HepG2 (cell line): ENCODE measurements at places on chromosomes 1 and 21. TPM values are rescaled to one million over a fixed set of nuclear protein-coding genes. Genes with fewer than 3 reads are reported as not detected.

KCND3 gene
- total RNA-seq = not detected in 2 replicates

WNT2B gene
- 0.04 and 0.11 TPM in 2 replicates for total RNA-seq

NLRP3 gene
- not detected in 2 replicates for total RNA-seq

FCRL4 gene
- not detected in 2 replicates for total RNA-seq

HCRTR1 gene
- total RNA-seq = not detected in 2 replicates

ZRANB2 gene
- total RNA-seq = 42.8 and 43.0 TPM in 2 replicates

RPE65 gene
- total RNA-seq = not detected in 2 replicates

UCHL5 gene
- 44.1 and 72.4 TPM in 2 replicates for total RNA-seq

BNIPL gene
- total RNA-seq = 0.20 and 0.40 TPM in 2 replicates

NTMT2 gene
- total RNA-seq = not detected in 2 replicates

TMPRSS15 gene
- not detected in 2 replicates for total RNA-seq

AMY1B gene
- total RNA-seq = not detected in 2 replicates

SFN gene
- 5.6 and 6.8 TPM in 2 replicates for total RNA-seq

ST6GALNAC3 gene
- total RNA-seq = not detected in 2 replicates

GSTM4 gene
- 25.3 and 30.6 TPM in 2 replicates for total RNA-seq

SPRR3 gene
- total RNA-seq = not detected in 2 replicates

CRYBG2 gene
- total RNA-seq = 0.39 and 1.3 TPM in 2 replicates

SYDE2 gene
- 5.3 and 7.9 TPM in 2 replicates for total RNA-seq

LCK gene
- total RNA-seq = 0.83 and 0.93 TPM in 2 replicates

RNF115 gene
- 7.8 and 10.1 TPM in 2 replicates for total RNA-seq

IQCC gene
- total RNA-seq = 2.3 and 3.0 TPM in 2 replicates

EXTL1 gene
- total RNA-seq = 0.28 and 0.35 TPM in 2 replicates

PTGER3 gene
- not detected in 2 replicates for total RNA-seq

TCHH gene
- total RNA-seq = not detected in 2 replicates

KIAA0040 gene
- total RNA-seq = 0.24 and 0.63 TPM in 2 replicates

NHLH1 gene
- total RNA-seq = 0.11 TPM in 1 of 2 replicates, not detected in the other

ARHGEF19 gene
- 1.8 and 2.0 TPM in 2 replicates for total RNA-seq

PCAT6 gene
- total RNA-seq = 0.55 and 0.60 TPM in 2 replicates

EDARADD gene
- not detected in 2 replicates for total RNA-seq

KRTAP10-11 gene
- not detected in 2 replicates for total RNA-seq

TPRG1L gene
- total RNA-seq = 21.3 and 31.7 TPM in 2 replicates

FGR gene
- total RNA-seq = not detected in 2 replicates
